CD4-positive, alpha-beta T cell (primary cell): ENCODE measurements at places on chromosomes 2 and 18.

DNA sequence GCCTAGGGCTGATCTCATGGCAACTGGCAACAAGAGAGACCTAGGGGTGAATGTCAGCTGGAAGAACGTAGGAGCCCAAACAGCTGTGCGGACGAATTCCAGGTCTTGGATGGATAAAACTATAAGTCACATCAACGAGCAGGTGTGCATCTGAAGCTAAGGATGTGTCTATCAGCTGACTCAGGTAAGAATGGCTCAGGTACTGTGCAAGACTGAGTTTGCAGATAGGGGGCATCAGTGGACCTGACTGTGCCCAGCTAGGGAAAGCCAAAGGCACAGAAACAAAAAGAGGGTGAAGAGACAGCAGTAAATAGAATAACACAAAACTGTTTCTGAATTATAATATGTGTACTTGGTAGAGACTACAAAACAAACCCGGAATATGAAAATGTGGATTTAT is 357.3 kb downstream of the ZEB2 start:
- peak; percentile 7 for DNase-seq

DNA sequence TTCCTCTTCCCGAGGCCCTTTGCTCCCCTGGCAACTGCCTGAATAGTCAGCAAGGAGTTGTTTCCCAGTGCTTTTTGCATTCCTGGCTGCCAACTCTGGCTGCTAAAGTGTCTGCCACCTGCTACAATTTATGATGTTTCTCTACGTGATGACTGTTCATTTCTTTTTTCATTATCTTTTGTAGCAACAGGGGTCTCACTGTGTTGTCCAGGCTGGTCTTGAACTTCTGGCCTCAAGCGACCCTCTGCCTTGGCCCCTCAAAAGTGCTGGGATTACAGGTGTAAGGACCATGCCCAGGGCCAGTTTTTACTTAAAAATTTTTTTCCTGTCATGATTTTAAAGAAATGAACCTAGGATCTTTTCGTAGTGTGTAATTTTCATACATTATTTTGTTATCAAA is 11.3 kb downstream of the EHBP1 start:
- DNase-seq, result no peak

DNA sequence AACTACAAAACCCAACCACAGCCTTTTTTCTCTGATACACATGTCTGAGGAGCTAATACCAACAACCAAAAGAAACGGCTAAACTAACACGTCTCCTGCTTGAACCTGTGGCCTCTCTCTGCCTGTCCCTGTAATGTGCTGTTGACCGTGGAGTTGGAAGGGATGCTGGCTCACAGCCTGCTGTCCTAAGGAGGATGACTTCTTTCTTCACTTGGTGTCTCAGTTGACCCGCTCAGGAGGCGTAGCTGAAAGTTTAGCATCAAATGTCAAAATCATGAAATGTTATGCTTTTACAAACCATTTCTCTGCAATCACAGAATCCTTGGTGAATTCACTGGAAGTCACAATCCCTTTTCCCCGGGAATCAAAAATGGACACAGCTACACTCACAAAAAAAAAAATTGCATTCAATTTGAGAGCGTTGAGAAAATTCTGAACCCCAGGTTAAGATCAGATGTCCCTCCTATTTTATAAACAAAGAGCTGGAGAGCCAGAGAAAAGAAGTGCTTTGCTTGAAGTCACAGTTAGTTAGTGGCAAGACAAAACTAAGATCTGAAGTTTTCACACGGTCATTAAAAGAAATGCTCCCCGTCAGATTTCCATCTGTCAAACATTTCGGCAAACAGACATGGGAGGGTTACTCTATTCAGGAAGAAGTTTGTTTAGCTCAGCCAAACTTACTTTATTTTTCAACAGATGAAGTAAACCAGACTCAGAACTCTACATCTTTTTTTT is 74.3 kb downstream of the IRS1 start:
- no peak for DNase-seq

DNA sequence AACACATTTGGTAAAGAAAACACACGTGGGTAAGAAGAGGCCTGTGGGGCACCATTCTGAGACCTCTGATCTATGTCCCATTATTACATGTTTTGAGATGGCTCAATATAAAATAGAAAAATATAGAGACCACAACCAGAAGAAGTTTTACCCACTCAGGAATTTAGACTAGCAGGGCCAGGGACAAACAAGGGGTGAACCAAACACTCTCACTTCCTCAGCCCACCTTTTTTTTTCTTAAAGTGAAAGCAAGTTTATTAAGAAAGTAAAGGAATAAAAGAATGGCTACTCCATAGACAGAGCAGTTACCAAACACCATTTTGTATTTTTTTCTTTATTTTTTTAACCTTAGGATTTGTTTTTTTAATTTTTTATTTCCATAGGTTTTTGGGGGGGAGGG is 119.0 kb upstream of the REV1 start:
- no peak for DNase-seq

GRCh38 chr2:61451178-61451577 is 19.7 kb downstream of the USP34 start:
- DNase-seq, result no peak

- no peak for DNase-seq
Observed at GRCh38 chr2:10768063-10768507, 44.5 kb downstream of the PDIA6 start.

- DNase-seq, result no peak
Observed at GRCh38 chr2:172248785-172249187, 146.1 kb upstream of the DLX2 start.

DNA sequence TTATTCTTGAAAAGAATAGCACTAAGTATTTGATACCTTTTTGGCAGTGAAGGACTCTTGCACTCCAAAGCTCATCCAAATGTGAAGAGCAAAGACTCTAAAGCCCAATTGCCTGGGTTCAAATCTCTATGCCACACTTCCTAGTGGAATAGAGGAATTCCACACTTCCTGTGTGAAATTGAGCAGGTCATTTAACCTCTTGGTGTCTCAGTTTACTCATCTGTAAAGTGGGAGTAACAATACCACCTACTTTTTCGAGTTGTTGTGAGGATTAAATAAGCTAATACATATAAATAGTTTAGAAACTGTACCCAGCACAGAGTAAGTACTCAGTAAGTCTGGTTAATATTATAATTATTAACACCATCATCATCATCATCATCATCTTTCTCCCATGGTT is 72.6 kb downstream of the AP1S3 start:
- DNase-seq, result no peak

DNA sequence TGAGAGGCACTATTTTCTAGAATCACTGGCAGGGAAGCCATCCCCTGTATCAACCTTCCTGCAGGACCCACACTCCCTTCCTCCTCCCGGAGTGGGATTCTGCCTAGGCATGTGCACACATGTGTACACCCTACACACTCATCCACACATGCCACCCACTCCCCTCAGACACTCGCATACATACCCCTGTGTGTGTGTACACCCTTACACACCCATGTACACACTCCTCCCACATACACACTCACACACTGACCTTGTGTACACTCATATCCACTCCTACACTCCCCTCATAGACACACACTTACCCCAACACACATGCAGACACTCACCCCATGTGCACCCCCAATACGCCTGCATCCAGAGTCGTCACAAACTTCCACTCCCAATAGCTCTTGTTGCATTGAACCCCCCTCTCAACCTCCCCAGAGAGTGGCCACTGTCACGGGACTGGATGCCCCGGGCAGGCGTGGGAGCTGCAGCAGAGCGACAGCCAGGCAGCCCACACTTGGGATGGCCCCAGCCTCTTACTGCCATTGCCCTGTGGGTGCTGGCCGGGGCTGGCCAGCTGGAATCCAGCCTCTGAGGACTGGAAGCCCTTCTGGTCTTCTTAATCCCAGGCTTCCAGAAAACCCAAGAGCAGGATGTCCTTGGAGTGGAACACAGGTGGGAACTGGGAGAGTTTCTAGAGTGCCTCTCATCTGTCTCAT is 251.0 kb downstream of the LOXHD1 start:
- no peak for DNase-seq
